ENCODE measurements at places on chromosomes 3 and 15.

DNA sequence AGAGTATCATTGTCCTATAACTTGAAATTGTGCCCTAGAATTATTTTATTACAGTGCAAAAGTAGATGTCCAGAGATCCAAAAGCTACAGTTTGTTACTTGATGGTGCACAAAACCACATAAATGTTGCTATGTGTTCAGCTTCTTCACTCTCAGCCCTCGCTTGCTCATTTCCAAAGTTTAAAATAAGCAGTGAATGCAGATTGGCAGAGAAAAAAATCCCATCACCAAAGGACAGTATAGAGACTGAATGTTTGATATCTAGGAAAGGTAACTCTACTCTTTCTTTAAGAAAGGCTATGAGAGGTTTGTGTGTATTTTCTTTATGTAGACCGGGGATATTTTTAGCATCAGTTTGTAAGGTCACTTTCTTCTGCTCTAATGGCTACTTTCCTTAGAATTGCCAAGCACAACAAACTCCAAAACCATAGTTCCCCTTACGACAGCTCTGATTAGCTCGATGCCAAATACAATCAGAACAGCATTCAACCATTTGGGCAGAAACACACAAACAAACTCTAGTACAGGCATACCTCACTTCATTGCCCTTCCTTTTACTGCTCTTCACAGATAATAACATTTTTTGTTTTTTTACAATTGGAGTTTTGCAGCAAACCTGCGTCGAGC, 164.1 kb upstream of the CCDC54 start:
- DNase-seq = no peak

GRCh38 chr15:72227192-72227586, 3.8 kb downstream of the PKM start:
- peak; percentile 9 for DNase-seq

GRCh38 chr3:135069406-135069805, 274.3 kb downstream of the EPHB1 start:
- no peak for DNase-seq

DNA sequence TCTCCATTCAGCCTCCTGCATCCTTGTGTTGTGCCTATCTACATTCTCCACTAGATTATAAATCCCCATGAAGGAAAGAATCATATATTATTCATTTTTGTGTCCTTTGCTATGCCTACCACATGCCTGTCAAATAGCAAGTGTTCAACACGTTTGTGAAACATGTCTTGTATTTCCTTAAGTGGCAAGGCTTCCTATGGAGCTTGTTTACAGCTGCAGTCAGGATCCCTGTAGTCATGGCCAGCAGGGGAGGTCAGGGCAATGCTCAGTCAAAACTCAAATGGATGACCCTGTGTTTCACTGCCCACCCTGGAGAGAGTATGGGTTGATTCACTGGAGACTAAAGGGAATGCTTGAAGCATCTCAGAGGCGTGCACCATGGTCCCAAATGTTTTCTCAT, 191.7 kb upstream of the ATP11B start:
- DNase-seq = no peak

DNA sequence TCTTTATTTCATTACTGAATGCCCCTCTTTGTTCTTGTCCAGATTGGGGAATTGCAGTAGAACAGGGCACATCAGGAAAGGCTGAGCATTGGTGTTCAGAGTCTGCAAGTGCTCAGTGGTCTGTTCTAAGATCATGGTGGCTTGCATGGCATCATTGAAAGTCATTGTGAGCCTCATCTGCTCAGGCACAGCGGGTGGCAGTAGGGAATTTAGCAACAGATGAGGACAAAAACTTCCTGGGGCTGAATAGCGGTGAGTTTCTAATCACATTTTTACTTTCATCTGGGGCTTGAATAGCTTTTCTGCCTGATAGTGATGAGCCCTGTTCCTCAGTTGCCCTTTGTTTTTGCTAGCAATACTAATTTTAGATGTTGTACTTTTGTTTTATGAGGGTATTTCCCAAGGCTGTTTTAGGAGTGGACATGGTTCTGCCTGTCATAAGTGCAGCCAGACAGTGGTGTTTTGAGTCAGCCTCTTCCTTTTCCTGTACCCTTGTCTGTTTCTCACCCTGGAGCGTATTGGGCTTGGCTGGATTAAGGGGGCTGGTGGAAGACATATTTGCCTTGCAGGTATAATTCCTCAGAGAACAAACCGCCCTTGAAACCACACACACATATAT, 127.2 kb upstream of the IL12A start:
- no peak for DNase-seq

GRCh38 chr3:70813311-70813710, 500.9 kb upstream of the MDFIC2 start:
- no peak for DNase-seq

- no peak for DNase-seq
Observed at GRCh38 chr3:109125902-109126301, 8.0 kb upstream of the MORC1 start.

DNA sequence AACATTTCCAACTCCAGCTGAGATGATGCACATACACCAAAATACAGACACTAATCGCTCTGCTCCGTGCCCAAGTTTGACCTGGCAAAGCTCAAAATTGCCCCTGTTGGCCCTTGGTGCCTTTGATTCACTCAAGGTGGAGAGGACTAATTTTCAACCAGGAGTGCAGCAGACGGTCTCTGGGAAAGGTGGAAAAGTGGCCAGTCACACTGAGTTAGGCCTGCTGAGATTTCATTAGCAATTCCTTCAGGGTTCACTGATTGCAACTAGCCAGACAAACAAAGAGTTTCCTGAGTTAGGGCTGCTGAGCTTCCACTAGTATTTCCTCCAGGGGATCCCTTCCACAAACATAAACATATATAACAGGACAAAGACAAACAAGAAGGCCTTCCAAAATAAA, 28.7 kb upstream of the LHFPL4 start:
- no peak for DNase-seq

DNA sequence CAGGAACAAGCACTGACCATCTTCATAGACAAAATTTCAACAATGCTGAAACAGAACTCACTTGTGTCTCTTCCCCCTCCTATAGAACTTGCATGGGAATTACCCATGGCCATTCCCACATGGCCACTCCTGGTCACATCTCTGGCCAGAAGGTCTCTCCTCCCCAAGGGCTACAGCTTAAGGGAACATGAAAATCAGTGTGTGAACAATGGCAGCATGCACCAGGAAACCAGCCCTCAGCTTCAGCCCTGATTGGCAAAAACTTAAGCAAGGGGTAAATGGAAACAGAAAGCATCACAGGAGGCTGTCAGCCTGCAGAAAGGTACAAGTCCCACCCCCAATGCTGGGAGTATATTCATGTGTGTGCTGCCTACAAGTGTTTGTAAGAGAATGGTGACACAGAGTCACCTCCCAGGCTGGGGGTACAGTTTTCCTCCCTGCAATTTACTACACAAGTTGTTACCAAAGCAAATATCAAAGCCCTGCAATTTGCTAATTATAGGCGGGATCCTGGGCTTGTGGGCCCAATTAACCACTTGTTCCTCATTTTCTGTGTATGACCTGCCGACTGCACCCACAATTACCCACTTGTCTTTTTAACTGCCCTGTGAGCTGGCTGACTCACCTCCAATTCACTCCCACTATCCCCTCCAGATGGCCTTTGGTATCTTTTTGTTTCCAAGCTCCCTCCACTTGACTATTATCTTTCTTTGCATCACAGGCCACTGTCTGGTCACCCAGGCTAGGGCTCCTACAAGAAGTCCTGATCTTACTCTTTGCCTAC, 84.4 kb upstream of the HES1 start:
- no peak for DNase-seq

GRCh38 chr3:188573291-188573940, 419.5 kb downstream of the LPP start:
- no peak for DNase-seq

GRCh38 chr15:57143511-57144078, 225.2 kb downstream of the TCF12 start:
- no peak for DNase-seq

- DNase-seq = no peak
Observed at GRCh38 chr3:110708156-110708555, 363.5 kb upstream of the NECTIN3 start.

DNA sequence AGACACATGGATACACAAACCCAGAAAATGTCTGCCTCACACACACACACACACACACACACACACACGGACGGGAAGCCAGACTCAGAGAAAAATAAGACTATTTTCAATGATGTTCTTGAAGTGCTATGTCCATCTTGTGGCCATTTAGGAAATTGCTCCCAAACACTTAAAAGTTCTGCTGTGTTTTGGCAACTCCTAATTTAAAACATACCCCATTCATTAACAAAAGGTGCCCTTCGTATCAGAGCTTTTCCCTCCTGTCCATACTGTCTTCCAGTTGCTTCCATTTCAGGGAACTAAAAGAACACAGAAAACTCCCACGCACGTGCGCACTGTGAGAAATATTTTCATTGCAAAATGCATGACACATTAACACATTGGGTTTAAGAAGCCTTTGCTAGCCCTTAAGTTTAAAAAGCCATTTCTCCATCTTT, 44.6 kb downstream of the SLC12A1 start:
- DNase-seq = no peak

- DNase-seq = no peak
Observed at GRCh38 chr15:72515591-72516389, 41.7 kb downstream of the ARIH1 start.

GRCh38 chr3:29605845-29606244, 325.0 kb downstream of the RBMS3 start:
- DNase-seq = no peak

GRCh38 chr3:14522129-14522691, 17.9 kb downstream of the GRIP2 start:
- no peak for DNase-seq

- DNase-seq = no peak
Observed at GRCh38 chr3:99646107-99646435, 7.7 kb downstream of the COL8A1 start.

DNA sequence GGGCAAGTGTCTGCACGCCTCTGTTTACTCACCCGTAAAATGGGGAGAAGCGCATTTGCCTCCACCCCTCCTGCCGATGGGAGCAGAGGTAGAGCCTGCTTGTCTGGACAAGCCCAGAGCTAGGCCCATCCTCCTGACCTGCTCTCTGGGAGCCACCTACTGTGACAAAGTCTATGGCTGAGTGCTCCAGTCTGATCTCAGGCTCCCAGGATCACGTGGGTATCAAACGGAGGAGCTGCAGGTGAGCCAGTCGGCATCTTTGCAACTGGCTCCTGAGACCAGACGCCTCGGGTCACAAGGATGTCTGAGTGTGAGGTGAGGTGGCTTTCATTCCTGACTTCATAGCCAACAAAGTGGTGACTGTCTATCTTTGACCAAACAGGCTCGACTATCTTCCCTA, 2.1 kb upstream of the ALDH1A3 start:
- DNase-seq = no peak

DNA sequence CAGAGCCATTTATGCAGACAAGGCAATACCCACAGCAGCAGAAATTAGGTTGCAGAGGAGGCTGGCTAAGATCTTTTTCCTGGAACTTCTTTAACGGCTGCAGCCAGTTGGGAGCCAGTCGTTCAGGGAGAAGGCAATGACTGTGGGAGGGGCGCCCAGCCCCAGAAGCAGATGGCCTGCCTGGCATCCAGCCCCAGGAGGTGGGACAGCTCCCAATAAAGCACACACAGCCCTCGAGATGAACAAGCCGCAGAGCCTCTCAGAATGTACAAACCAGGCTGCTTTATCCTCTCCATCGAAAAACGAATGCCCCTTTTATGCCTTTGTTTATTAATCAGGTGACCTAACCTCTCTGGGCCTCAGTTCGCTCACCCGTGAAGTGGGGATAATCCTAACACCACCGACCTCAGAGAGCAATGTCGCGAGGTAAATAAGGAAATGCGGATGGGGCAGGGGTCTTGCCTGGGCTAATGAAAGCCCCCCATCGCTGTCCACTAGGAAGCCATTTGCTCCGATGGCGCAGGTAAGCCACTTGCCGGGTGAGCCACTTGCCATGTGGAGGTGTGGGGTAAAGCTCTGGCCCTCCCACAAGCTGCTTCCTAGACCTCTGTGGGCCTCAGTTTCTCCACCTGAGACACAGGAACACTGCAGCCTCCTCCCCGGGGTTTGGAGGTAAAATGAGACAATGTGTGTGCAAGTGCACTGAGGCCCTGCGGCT, 35.8 kb downstream of the MGLL start:
- no peak for DNase-seq

DNA sequence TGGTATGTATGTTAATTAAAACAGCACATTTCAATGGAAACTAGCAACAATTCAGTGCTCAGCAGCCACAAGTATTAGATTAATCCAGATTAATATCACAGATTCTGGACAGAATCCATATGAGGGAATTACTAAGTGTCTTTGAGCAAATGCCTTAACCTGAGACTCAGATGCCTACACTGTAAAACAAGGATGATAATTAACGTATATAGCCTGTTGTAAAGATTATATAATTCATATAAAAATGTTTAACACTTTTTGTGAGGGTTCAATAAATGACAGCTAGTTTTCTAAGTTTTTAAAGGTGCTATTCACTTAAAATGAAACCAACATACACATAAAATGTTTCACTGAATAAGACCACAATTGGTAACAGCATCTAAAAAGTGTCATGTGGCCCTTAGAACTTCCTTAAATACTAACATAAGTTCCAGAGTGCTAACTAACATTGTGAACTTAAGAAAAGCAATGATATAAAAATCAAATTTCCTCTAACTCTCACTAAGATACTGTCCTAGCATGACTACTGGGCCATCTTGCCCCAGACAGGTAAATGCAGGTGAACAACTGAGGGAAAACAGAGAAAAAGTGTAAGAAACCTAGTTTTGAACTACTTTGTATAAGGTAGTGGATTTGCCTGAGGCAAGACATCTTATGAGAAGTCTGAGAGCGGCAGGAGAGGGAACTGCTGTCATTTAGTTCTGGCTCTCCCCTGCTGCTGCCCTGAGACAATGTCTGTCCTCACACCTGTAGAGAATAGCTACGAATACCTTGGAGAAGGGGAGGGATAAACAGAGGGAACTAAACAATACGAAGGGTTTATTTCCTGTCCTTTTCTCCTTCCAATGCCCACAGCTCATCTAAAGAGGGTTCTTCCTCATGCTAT, 151.3 kb downstream of the ADAM10 start:
- DNase-seq = no peak

- no peak for DNase-seq
Observed at GRCh38 chr3:126989316-126990023, 6.6 kb downstream of the PLXNA1 start.

- peak; percentile 73 for DNase-seq
Observed at GRCh38 chr3:134250717-134251220, at the start of gene RYK. Gene RYK, minus strand, starts transcription at chr3:134250859. Its CDS starts 205 bp downstream, at chr3:134250654.

DNA sequence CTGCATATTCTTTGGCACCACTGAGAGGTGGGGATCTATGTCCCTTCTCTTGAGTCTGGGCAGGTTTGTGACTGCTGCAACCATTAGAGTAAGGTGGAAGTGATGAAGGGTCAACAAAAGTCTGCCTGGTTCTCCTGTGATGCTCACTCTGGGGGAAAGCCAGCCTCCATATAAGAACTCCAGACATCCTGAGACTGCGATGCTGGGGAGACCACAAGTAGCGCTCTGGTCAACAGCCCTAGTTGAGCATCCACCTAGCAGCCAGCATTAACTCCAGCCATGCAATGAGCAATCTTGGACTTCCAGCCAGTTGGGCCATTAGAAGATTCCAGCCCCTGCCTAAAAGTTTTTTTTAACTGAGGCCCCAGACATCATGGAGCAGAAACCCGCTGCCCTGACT, 62.8 kb downstream of the SCN11A start:
- DNase-seq = no peak
